ENCODE measurements at places on chromosomes 1 and 21.

GRCh38 chr21:27372381-27372780 lies 405.5 kb upstream of the ADAMTS5 start:
- peak; percentile 36 for DNase-seq

DNA sequence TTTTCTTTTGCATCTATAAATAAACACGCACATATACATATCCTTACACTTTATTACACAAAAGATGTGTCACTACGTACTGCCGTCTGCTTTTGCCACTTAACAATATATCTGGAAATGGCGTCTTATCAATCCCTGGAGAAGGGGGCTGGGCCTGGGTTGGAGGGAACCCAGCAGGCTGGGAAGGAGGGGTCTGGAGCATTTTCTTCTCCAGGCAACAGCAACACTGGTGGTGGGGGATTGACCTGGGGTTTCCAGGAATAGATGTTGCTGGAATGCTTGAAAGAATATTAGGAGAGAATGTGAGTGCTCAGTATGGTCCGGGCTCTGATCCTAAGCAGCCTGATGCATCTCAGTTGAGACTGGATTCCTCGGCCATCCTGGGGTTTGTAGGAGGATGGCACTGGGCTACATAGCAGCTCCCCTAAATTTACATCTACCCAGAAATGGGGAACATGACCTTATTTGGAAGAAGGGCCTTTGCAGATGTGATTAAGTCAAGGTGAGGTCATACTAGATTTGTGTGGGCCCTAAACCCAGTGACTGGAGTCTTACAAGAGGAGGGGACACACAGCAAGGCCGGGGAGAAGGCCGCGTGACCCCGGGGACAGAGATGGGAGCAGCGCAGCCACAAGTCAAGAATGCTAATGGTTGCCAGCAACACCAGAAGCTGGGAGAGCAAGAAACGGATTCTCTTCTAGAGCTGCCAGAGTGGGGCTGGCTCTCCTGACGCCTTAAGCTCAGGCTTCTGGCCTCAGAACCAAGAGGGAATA lies 98.6 kb downstream of the SIK1 start:
- no peak for DNase-seq

DNA sequence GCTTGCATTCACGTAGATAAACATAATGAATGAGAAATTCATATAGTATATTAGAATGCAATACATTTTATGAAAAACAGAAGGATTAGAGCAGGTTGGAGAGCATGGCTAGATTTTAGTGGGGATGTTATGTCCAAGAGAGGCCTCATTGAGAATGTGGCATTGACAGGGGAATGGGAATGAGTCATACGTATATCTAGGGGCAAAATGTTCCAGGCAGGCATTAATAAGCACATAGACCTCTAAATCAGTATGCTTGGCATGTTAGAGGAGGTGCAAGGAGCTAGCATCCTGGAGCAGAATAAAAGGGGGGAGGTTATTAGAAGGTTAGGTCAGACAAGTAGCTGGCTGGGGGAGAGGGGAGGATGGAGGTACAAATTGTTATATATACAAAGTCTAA lies 93.0 kb downstream of the USH2A start:
- DNase-seq: peak; percentile 41

DNA sequence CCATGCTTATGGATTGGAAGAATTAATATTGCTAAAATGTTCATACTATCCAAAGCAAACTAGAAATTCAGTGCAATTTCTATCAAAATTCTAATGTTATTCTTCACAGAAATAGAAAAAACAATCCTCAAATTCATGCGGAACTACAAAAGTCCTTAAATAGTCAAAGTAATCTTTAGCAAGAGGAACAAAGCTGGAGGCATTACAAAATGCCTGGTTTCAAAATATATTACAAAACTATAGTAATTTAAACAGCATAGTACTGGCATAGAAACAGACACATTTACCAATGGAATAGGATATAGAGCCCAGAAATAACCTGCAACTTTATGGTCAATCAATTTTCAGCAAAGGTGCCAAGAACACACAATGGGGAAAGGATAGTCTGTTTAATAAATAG lies 3.8 kb downstream of the CTSS start:
- no peak for DNase-seq

GRCh38 chr21:42819861-42820615 lies 59.3 kb downstream of the WDR4 start:
- no peak for DNase-seq

GRCh38 chr1:42003433-42003832 lies 84.7 kb upstream of the HIVEP3 start:
- no peak for DNase-seq

DNA sequence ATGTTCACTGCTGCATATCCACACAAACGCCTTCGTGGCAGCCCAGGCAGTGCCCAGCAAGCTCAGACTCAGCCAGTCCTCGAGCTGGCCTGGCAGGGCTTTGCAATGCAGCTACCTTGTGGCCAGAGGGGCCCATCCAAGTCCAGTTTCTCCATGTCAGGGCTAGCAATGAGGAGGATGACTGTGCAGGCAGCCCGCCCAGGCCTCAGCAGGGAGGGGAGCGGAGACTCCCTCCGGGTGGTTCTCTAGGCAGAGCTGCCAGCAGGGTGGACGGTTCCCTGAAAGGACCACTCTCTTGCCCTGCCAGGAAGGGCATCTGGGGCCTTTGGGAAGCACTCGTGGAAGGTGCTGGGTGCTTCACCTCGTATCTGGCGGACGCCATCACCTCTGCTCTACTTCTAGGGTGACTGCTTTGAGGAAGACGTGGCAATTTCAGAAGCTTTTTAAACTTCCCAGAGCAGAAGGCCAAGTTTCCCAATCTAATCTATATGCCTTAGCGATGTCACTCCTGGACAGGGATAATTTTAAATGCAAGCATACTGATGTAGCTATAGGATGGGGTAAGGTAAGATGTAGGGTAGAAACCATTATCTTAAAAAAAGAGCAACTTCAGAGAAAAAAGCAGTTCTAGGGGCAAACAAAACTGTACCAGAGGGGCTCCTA lies 56.2 kb downstream of the RUNX1 start:
- no peak for DNase-seq

- no peak for DNase-seq
Observed at GRCh38 chr1:115781851-115782250, 13.3 kb upstream of the CASQ2 start.

DNA sequence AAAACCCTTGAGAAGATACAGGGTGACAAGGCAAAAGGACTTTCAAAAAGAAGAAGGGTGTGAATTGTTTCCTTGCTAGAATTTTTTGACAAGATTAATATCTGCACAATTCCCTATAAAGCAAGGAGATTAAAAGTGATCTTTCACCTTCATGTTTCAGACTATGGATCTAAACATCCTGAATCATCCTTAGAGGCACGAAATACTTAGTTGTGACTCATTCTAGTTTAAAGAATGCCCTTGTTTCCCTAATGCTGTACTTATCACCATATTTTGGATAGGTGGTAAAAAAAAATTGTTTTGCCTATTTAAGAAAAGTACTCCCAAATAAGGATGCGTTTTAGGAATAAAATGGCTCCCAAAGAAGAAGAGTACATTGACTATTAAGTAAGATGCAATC lies 415.1 kb downstream of the LRRIQ3 start:
- DNase-seq: no peak

GRCh38 chr1:223776826-223777454 lies 64.6 kb downstream of the CAPN2 start:
- DNase-seq: no peak

DNA sequence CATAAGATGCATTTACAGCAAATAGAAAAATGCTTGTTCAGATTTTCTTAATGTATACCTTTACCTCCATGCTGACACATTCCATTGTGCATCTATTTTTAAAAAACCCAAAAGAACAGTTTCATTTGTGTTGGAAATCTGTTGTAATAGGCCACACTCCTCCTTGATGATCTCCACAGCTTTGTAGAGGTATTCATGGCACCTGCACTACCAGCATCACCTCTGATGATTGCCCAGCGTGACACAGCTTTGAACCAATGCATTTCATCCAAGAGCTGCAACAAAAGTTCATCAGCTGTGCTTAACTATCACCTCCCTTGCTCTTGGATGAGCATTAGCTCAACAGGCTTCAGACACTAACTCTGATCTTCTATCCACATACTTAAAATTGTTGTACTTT lies 8.2 kb downstream of the DYNLT5 start:
- no peak for DNase-seq

GRCh38 chr1:237138551-237138950 lies 96.6 kb downstream of the RYR2 start:
- DNase-seq: no peak

GRCh38 chr1:59046730-59047157 lies 250.2 kb upstream of the FGGY start:
- DNase-seq: no peak

GRCh38 chr1:66495495-66495894 lies 38.5 kb upstream of the SGIP1 start:
- DNase-seq: peak; percentile 84

- peak; percentile 51 for DNase-seq
Observed at GRCh38 chr1:42777852-42778251, 6.9 kb upstream of the TMEM269 start.

DNA sequence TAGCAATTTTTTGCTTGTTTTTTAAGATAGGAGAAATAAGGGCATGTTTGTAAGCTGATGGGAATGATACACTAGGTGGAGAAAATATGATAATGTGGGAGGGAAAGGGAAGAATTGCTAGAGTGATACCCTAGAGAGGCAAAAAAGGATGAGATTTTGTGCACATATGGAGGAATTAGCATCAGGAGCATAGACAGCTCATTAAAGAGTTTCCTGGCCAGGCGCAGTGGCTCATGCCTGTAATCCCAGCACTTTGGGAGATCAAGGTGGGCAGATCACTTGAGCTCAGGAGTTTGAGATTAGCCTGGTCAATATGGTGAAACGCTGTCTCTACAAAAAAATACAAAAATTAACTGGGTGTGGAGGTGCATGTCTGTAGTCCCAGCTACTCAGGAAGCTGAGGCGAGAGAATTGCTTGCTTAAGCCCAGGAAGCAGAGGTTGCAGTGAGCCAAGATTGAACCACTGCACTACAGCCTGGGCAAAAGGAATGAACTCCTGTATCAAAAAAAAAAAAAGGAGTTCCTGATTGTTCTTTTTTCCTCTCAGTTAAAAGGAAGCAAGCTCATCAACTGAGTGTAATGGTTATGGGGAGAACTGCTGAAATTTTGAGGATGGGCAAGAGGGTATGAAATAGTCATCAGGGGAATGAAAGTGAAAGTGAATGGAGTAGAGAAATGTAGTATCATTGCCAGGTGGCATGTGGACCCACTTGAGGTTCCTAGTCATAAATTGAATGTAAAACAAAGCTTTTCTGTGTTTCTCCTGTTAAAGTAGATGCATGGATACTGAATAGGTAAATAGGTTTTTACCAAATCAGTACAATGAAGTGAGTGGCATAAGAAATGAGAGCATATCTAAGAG lies 35.5 kb downstream of the SH3GLB1 start:
- DNase-seq: no peak

GRCh38 chr1:15974855-15975254 lies 1.0 kb downstream of the ZBTB17 start:
- DNase-seq: no peak

- DNase-seq: no peak
Observed at GRCh38 chr1:38786040-38786436, 73.5 kb downstream of the RRAGC start.

DNA sequence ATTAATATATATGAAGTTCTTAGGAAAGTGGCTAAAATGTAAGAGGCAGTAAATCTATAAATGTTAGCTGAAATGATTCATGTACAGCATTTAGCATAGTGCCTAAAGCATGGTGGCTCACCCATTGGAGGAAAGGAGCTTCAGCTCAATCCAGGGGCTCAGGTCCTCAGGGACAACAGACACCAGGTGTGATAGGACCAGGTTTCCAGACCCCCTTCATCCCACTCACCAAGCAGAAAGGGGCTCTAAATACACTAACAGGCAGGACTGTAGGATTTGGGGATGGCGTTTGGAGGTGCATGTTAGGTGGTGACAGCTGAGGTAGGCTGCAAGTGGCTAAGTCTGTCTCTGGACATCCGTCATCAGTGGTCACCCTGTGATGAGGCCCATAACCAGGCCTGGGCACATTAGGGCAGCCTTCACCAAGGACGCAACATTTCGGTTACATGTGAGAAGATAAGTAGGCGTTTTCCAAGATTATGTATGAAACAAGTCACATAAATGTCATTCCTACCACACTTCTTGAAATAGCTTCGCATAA lies 233.1 kb downstream of the C1orf94 start:
- no peak for DNase-seq

DNA sequence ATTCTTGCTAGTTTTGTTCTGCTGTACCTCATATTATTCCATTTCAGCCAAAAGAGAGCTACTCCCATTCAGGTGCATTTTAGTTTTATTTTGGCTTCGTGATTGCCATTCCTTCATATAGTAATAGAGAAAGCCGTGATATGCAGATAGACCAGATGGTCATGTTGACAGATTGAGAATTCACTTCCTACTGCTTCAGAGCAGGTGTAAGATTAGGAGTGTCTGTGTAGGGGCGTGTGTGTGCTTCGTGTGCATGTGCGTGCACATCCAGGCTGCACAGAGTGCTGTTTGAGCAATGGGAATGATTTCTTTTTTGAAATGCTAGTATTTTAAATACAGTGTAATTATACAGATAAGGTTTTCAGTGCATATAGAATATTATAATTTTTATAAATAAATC lies 10.3 kb downstream of the NFIA start:
- DNase-seq: no peak

DNA sequence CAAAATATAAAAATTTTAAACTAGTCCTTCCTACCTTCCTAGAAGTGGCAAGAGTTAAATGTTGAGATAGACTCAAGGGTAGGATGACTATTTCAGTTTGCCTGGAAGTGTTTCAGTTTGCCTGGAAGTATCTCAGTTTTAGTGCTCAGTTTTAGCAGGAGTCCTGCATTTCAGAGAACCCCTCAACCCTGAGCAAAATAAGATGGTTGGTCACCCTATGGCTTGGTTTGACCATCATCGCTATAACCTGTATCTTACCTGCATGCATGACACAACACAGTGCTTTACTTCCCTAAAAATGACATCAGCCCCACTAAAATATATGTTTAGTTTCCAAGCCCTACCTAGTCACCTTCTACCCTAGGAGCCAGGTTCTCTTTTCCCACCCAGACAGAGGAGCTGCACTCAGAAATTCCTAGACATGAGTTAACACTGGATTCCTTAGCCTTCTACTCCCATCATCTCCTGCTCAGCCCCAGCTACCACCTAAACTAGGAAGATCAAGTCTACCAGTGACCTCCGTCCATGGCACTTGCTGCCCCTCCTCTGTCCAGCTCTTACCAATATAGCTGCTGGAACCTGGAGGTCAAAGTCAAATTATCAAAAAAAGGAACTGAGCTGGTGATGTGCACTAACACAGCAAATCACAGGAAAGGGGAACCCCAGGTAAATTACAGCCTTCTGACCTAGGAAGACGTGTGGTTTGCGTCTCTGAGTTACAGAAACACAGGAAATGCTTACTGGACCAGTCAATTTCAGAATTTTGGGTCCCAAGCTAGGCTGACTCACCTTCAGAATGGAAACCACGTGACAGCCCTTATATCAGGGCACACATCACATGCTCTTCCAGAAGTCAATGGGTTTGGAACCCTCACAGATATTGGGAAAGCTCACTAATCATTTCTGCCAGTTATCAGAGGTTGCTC lies 2.2 kb upstream of the G0S2 start:
- DNase-seq: no peak

GRCh38 chr1:111099289-111099688 lies 40.6 kb downstream of the DRAM2 start:
- DNase-seq: no peak

GRCh38 chr1:223810586-223810985 lies 35.2 kb downstream of the TP53BP2 start:
- no peak for DNase-seq

Data from EH (cell line).